ENCODE measurements at places on chromosomes 13 and 19. TPM values are rescaled to one million over a fixed set of nuclear protein-coding genes. Genes with fewer than 3 reads are reported as not detected.
A peak's percentile ranks its signal among the peaks of the same experiment; 100 is the strongest.

RFPL4AL1 gene
- not detected for total RNA-seq

HIF3A gene
- 99.1 TPM for total RNA-seq

NECTIN2 gene
- 106 TPM for total RNA-seq

ZNF850 gene
- 4.7 TPM for total RNA-seq

C19orf81 gene
- total RNA-seq, result 1.5 TPM

C1QTNF9 gene
- total RNA-seq, result 0.19 TPM

EDNRB gene
- total RNA-seq, result 60.8 TPM

GRCh38 chr19:12886969-12887747 is at the start of gene KLF1:
Gene KLF1, minus strand, starts transcription at chr19:12887201. Its CDS starts 61 bp downstream, at chr19:12887140.
- DNase-seq, result peak; percentile 38

DNA sequence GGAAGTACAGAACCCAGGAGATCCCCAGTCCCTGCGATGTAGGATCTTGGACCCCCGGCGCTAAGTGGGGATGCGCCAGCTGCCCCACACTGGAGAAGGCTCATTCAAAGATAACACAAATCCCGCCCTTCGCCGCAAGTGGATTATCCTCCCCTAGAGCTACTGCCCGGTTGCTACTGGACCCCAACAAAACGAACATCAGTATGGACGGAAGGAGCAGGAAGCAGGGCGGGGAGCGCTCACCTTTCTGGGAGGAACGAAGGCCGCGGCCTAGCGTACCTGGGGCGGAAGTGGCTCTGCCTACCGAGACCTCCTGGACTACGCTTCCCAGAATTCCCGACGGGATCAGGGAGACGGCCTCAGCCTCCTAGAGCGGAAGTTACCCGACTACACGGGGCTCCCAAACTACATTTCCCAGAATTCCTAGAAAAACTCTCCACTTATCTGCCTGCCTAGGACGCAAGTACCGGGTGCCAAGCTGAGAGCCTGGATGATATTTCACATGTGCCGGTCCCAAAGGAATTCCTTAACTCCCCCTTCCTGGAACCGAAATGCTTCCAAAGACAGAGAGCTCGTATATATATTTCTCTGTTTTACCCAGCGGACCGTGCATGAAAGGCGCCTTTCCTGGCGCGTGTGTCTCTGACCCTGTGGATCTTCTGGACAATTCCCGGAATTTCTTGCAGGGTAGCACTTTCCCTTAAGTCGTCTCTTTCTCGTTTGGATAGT is at the start of gene ZNF112:
Gene ZNF112 (minus strand): TSS at position 298 of the 729 bp plus-strand sequence. CDS start 16,141 bp downstream, outside the sequence.
- DNase-seq, result peak; percentile 91

- DNase-seq, result no peak
Measured at GRCh38 chr13:110431425-110432294, 124.6 kb downstream of the COL4A2 start.

DNA sequence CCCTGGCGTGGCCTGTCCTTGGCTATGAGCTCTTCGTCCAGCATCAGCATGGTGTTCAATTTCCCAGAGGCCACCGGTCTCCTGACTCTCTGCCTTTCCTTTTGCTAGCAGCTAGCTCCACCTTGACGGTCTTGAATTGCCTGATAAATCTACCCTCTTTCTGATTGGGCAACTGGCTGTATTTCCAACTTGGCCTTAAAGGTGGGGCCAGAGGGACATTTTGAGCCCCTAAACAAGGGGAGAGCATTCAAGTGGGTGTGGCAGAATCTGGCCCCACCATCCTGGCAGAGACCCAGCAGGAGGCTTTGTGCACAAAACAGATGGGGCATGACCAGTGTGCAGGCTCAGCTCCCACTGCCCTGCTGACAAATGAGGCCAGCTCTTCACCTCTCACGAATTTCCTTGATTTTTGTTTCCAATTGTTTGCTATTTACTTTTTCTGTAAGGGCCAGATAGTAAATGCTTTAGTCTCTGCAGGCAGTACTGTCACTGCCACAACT is 148.9 kb upstream of the VSTM2B start:
- DNase-seq, result no peak

GRCh38 chr13:100306030-100306429 is 217.1 kb downstream of the PCCA start:
- no peak for DNase-seq

- DNase-seq, result peak; percentile 55
Measured at GRCh38 chr13:114067886-114068651, 64.4 kb downstream of the RASA3 start.

- no peak for DNase-seq
Measured at GRCh38 chr13:97809576-97809975, 143.9 kb upstream of the IPO5 start.

DNA sequence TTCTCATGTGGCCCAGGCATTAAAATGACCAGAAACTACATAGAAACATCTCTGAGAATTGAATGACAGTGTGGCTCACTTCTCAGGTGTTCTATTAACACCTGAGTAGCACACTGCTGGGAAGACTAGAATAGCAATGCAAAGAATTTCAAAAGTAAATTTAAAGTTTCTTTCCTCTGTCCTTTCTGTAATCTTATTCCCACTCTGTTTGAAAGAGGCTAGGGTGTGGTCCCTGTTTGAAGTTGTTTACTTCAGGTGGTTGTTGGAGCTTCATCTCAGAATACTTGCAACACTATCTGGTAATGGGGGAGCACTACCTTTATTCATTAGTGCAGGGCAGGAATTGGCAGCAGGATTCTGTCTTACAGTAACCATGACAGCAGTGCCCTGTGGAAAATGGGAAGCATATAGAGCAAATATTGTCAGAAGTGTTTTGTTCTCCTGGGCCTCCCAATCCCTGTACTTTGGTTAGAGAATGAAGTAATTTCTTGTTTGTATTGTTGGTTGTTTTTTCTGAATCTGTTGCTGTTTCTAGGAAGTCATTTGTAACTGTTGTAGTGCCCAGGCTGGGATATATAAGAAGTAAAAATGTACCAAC is 1210.2 kb upstream of the ATXN8OS start:
- no peak for DNase-seq

DNA sequence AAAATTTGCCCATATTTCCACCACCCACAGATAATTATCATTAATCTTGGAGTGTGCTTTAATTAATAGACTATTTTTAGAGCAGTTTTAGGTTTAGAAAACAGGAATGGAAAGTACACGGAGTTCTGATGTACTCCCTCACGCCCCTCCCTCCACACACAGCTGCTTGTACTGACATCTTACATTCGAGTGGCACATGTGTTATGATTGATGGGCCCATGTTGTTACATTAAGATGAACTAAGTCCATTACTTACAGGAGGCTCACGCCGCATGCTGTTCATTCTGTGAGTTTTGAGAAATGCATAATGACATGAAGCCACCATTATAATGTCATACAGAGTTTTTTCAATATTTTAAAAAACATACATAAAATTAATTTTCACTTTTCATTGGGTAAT is 1.2 kb upstream of the SPATA13 start:
- DNase-seq, result no peak

DNA sequence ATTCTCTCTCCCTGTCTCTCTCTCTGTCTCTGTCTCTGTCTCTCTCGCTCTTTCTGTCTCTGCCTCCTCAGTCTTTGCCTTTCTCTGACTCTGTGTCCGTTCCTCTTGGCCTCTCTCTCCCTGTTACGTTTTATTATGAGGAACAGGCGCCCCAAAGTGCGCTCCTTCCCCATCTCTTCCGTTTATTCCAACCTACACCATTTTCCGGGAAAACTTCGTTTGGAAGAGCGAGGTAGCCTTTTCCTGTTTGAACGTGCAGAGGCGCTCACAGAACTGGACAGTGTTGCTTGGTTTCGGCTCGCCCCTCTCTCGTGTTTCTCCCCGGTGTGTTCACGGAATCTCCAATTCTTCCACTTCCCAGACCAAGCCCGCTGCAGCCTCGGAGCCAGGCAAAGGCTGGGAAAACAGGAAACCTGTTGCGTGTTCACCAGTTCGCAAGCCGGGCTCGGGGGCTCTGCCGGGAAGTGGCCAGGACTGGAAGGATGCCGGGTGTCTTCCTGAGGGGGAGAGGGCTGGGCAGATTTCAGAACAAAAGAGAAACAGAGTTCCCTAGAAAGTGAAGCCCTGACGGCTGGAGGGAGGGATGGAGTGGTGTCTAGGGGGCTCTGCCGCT is 605 bp downstream of the TMEM255B start:
- peak; percentile 78 for DNase-seq

GRCh38 chr19:35314858-35315470 is 14.0 kb upstream of the CD22 start:
- DNase-seq, result no peak

DNA sequence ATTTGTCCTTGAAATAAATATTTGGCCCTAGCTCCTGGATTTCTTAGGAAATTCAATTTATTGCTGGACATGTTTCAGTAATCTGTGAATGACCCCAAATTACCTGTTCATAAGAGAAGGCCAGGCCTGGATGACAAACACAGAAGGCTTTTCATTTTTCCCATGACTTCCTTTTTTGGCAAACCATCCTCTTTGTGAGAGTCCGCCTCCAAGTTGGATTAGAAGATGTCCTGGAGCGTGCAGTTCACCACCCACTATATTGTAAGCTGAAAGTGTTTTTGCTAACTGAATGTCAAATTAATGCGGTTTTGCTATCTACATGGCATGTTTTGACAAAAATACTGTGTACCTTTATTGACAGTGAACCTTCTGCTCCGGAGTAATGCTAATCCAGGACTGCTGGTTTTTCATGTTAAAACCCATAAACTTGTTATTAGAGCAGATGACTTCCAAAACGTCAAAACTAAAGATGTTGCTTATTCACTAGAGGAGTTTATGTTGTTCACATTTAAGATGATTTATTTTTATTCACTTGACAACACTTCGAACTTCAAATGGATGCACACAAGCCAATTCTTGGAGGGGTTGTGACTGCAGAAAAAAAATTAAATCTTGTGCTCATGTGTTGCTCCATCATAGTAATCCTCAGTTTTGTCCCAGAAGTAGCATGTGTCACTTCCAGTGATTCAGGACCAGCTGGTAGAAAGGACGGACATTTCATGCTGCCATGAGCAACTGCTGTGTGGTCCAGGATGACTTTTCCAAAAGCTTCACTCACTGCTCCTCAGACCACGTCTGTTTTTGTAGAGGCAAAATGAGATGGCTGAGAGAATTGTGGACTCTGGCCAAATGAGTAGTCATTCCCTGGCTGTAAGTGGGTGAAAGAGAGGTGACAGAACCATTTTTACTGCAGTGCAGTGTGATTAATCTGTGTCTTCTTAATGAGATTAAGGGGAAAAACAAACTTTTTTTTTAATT is 71.0 kb downstream of the ITGBL1 start:
- no peak for DNase-seq

DNA sequence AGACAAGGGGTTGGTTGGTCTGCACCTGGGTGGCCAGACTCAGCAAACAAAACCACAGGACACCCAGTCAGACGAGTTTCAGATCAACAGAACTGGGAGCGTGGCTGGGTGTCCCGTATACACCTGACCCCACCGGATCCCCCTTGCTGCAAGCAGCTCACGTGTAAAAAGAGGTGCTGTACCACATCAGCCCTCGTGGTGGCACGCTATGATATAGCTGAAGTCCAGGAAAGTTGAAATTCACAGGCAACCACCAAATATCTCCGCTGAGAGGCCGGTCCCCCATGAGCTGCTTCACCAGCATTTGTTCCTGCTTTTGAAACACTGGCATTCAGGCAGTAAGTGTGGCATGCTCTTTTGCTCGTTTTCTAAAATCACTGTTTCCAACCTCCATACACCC is 92.3 kb downstream of the TUBA3C start:
- DNase-seq, result no peak

DNA sequence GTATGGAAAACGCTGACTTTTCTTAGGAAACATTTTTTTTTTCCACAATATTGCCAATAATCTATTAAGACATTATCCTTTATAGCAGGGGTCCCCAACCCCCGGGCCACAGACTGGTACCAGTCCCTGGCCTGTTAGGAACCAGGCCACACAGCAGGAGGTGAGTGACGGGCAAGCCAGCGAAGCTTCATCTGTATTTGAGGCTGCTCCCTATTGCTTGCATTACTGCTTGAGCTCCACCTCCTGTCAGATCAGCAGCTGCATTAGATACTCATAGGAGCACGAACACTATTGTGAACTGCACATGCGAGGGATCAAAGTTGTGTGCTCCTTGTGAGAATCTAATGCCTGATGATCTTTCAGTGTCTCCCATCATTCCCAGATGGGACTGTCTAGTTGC is 793.7 kb downstream of the SLITRK5 start:
- no peak for DNase-seq
